ENCODE measurements at places on chromosomes 12 and 14.
A peak's percentile ranks its signal among the peaks of the same experiment; 100 is the strongest.

DNA sequence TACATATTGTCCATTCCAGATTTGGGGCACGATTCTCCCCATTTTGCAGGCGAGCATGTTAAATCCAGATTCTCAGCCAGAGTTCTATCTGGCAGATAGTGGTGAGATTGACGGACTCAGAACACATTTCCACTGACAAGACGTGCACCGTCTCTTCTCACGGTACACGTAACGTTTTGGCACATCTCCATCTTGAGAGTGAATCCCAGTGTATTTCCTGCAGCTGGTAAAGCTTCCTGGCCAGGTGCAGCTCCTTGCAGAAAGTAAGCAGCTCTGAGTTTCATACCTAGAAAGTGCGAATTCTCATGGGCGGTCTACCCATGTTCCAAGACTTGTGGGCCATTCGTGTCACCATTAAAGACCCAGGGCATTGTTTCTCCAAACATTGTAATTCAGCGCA, 102.6 kb downstream of the TSPAN9 start:
- no peak for DNase-seq

DNA sequence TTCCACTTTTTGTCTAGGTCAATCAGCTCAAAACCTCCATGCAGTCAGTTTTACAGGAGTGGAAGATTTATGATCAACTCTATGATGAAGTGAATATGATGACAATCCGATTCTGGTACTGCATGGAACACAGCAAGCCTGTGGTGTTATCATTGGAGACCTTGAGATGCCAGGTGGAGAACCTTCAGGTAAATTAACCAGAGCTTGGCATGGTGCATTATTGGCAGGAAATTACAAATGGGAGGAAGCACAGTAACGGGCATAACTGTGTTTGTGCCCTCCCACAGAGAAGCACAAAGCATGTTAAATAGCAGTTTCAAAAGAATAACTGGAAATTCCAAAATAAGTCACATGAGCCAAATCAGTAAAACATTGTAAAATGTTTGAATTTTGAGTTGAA, 135.6 kb downstream of the ESR2 start:
- DNase-seq: no peak

DNA sequence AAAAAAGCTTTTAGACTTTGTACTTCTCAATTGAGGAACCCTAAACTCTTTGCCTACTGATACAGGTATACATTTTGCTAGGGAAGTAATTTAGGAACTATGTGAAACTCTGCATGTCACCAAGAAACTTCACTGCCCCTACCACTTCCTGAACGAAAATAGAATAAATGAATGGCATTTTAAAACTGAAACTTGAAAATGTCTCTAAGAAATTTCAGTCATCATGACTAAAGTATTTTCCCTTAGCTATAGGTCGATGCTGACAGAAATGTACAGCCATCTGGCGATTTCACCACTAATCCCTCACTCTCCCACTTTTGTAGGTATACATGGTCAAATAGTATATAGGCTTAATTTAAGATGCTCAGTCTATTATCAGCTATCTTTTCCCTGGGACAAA, 194.9 kb upstream of the SYT10 start:
- DNase-seq: peak; percentile 0

- no peak for DNase-seq
These were observed 8.6 kb downstream of the SPRYD4 start for GRCh38 chr12:56476972-56477432.

DNA sequence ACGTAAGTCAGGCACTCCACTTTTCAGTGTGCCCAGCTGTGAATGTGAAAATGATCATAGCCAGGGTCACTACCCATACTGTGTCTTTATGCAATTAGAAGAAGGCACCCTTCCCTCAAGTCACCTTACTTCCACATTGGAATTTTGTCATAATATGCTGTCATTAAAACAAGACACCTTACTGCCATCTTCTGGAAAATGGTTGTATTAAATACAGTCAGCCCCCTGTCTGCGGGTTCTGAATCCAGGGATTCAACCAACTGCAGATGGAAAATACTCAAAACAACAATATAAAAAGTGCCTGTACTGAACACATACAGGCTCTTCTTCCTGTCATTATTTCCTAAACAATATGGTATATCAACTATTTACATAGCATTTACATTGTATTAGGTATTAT, 70.2 kb upstream of the TBX5 start:
- no peak for DNase-seq
